ENCODE measurements at places on chromosomes 7 and 10.

DNA sequence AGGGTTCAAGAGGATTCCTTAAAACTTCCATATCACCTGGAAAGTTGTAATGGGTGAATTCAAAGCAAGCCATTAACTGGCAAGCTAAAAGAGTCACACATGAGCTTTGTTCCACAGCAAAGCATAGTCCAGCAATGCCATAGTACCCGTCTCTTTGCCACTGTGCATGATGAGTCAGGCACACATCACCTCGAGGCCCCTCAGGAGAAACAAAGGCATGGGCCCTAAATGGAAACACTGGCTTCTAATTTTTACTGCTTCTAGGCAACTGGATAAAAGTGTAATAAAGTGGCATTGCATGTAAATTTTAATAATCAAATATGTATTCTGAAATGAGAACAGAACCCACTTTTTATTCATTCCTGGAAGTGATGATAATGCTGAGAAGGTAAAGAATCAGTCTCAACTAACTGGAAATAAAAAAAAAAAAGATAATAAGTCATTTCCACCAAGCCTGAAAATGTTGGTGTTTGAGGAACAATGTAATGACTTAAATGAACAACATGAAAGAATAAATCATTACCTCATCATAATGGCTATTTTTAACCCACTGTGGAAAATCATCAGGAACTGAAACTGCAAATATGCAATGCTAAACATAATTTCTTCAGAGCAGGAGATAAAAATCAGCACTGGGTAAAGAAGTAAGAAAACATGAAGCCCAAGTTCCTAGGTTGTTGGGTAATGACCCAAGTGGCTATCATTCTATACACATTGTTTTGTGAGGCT is 104.9 kb downstream of the CDK6 start:
- no peak for DNase-seq

- DNase-seq: peak; percentile 92
Measured at GRCh38 chr7:4145576-4145975, 536.5 kb upstream of the FOXK1 start.

GRCh38 chr10:121661451-121661851 is 63.2 kb upstream of the FGFR2 start:
- DNase-seq: no peak

GRCh38 chr7:83655951-83656556 is 7.1 kb upstream of the SEMA3E start:
- no peak for DNase-seq

DNA sequence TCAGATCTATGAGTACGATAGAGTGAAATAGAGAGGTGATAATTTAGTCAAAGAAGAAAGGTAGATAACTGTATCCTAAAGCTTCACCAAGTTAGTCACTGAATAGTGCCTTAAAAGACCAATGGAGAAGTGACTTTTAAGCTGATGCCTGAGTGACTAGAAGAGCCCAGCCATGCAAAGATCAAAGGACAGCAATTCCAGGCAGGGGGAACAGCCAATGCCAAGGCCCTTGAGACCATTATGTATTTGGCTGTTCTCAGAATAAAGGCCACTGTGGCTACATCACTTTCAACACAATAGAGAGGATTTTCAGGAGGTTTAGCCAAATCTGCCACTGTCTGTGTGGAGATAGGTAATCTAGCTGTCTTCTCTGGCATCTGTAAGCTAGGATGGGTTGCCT is 17.8 kb downstream of the HDAC9 start:
- no peak for DNase-seq

DNA sequence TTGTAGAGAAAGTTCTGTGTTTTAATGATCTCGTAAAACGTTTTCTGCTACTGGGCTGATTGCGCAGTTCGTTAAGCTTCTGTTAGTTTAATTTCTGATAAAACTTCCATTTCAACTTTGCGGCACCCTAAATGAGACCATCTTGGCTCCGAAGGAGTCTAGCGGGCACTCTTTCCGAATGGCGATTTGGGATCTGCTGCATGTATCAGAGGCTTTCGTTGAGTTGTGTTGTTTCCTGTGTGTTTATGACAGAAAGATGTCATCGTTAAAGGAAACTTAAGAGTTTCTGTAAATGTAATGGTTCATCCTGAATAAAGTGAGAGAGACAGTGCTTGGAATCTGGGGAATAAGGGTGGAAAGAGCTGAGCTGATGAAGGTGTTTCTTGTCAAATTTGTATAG is 174.7 kb downstream of the TCF7L2 start:
- DNase-seq: no peak

GRCh38 chr10:32577448-32577847 is 131.5 kb downstream of the CCDC7 start:
- DNase-seq: no peak

DNA sequence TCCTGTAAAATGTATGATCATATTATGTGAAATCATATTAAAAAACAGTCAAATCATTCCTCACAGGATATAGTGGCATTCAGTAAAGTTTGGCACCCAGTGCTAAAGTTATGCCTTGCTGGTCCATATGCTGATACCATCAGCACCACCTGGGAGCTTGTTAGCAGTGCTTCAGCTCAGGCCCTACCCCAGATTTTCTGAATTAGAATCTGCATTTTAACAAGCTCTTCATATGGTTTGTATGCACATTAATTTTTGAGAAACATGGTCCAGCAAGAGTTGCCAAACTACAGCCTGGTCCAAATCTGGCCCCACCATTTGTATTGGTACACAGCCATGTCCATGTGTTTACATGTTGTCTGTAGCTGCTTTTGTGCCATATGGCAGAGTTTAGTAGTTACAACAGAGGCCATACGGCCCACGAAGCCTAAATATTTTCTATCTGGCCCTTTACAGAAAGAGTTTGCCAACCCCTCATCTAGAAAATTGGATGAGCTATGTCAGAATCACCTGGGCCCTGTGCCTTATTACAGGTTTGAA is 30.1 kb downstream of the RAB18 start:
- no peak for DNase-seq

- DNase-seq: no peak
Measured at GRCh38 chr7:135147341-135147898, 452 bp upstream of the TMEM140 start.

- DNase-seq: no peak
Measured at GRCh38 chr7:55521512-55521911, 50.8 kb downstream of the VOPP1 start.

DNA sequence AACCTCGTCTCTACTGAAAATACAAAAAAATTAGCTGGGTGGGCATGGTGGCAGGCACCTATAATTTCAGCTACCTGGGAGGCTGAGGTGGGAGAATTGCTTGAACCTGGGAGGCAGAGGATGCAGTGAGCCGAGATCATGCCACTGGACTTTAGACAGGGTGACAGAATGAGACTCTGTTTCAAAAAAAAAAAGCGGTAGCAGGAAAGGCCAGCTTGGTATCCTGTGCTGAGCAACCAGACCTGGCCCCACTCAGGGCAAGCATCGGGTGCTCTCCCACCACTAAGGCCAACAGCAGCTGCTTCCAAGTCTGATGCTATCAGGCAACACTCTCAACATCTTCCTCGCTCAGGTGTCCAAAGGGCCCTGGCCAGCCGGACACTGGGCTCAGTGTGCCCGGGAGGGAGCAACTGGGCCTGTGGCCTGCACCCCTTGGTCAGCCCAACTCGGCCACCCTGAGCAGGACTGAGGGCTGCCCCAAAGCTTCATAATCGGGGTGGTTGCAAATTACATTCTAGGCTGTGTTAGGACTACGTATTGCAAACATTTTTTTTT is 44.3 kb upstream of the MSMB start:
- DNase-seq: no peak

DNA sequence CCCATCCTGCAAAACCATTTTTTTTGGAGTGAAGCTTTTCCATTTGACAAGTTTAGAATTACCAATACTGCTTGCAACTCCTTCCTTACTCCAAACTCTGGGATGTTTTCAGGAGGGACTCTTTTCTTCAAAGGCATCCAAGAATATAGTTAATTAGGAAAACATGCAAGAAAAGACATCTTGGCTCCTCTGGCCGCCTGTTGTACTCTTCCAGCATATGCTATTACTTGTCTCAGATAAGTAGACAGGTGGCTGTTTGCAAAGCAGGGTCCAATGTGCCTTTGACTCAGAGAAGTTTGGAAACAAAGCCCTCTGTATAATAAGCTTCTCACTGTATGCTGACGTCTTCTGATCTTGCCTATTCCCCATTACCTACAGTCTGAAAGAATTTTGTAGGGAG is 746.5 kb downstream of the AUTS2 start:
- DNase-seq: no peak

GRCh38 chr7:37322831-37323230 is 125.8 kb downstream of the ELMO1 start:
- DNase-seq: no peak

GRCh38 chr7:23277359-23277989 is 21.7 kb upstream of the MALSU1 start:
- no peak for DNase-seq

DNA sequence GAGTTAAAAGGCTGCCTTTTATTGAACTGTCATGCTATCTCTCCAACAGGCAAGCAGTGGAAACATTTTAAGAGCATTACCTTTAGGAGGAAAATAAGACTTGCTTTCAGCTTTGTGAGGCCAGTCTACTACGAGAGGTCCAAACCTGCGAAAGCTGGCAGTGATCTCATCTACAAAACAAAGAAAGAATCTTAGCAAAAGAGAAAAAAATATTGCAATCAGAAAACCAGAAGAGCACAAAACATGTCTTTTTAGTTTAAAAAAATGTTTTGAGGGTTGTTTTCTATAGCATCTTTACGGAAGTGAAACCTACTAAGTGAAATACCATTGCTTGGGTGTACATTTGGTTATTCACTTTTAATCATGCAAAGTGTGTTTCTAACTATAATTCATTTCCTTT is 147.9 kb downstream of the CPEB3 start:
- no peak for DNase-seq

GRCh38 chr10:60733826-60734225 is 44.5 kb upstream of the CDK1 start:
- no peak for DNase-seq

GRCh38 chr10:14116837-14117236 is 213.9 kb downstream of the FRMD4A start:
- no peak for DNase-seq

DNA sequence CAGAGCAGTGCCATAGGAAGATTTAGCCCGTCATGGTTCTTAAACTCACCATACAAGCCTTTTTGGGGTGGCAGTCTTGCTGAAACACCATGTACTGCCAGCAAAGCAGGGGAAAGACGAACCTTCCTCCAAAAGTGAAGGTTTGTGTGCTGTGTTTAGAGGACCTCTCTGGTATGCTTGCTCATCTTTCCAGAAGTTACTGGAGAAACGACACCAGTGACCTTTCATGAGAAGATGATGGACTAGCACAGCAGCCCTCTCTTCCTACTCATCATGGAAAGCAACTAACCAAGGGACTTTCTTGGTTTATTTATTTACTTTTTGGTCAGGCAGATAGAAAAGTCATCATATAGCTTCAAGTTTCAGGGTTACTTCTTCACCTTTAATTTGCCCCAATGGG is 247.4 kb downstream of the PTEN start:
- DNase-seq: no peak

DNA sequence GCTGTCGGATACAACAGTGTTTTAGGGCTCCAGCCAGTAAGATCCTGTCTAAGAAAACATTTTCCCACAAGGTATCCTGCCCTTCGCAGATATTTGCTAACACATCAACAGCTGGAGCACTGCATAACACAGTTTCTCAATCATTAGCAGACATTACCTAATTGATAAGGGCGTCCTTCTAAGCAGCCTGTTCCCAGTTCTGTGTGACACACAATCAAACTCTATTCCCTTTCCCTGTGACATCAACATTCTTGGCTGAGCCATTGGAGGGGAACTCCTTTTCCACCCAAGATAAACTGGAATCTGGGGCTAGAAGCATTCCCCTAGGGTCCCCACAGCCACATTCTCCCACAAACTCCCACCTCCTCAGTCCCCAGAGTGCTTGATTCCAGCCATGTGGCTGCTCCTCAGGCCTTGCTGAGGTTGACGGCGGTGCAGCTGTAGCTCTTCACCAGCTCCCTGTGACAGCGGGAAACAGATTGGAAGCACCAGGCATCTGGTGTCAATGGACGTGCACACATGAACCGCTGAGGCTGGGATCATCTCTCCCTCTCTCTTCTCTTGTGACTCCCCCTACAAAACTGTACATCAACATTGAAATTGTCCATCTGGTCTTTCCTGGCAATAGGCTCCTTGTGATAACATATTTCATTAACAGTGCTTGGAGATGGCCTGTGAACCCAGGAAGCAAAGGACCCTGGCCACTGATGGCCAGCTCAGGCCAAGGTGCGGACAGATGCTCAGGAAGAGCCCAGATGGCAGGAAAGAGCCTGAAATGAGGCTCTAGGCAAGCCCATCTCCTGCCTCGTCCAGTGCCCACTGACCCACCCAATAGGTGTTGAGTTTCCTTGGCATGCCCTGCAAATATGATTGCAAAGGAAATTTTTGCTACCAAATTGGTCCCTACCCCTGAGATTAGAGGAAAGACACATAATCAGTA is 131.1 kb upstream of the TBX20 start:
- no peak for DNase-seq

DNA sequence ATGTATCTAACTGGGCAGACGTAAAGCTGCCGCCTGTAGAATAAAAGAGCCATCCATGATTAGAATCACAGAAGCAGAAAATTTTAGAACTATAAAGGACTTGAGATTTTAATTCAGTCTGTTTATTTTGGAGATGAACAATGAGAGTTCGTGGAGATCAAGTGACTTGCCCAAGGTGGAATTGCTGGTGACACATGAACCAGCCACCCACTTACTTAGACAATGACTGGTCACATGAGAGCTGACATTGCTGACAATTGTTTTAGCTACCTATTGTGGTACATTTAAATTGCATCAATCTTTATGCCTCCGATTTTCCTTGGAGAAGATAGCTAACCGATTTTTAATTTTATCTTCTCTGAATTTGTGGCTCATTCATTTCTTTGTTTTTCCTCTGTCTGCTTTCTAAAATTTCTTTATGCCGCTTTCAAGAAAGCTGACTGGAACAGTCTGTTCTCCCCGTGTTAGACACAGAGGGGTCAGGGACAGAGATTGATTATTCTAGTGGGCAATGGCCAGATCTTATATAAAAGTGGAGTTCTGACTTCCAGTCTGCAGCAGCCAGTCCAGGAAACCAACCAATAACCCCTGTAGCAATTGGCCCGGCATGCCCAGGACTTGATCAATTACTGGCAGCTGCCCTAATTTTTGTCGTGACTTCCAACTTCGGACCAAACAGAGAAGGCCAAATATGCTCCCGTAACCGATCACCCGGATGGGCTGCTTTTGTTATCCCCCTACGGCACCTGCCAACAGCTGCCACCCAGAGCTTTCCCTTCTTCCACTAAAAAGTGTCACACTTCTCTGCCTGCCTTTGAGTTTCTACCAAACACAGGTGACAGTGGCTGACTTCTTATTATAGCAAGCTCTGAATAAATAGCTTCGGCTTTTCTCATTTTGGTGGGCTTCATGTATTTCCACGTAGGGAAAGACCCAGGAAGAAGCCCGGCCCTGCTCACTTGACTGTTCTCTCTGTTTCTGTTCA is 241.6 kb downstream of the CAMK1D start:
- no peak for DNase-seq
